ENCODE measurements at places on chromosomes 1 and 21. TPM values are rescaled to one million over a fixed set of nuclear protein-coding genes. Genes with fewer than 3 reads are reported as not detected.

DPT gene
- total RNA-seq, result not detected

SPRR1B gene
- not detected for total RNA-seq

GRCh38 chr1:243420946-243421685, 165.3 kb downstream of the SDCCAG8 start:
- peak overlapping the region; percentile 37 for H3K4me3 ChIP-seq
- H3K27ac ChIP-seq, result peak overlapping the region; percentile 59
- peaks cover 7% of the 10 kb centered on the region for H3K4me1 ChIP-seq
- H3K36me3 ChIP-seq, result no peaks in the 10 kb centered on the region
- DNase-seq, result no peak
- H3K27me3 ChIP-seq, result no peaks in the 10 kb centered on the region

- H3K4me3 ChIP-seq, result no peak overlapping the region
- no peaks in the 10 kb centered on the region for H3K4me1 ChIP-seq
- H3K27ac ChIP-seq, result no peak overlapping the region
- no peak for DNase-seq
These were observed 163.4 kb upstream of the SGIP1 start for GRCh38 chr1:66370462-66370971.

GRCh38 chr1:17665950-17666720, 89.0 kb upstream of the ACTL8 start:
- no peak overlapping the region for H3K4me3 ChIP-seq
- H3K27ac ChIP-seq, result no peak overlapping the region

- no peaks in the 10 kb centered on the region for H3K4me1 ChIP-seq
- H3K4me3 ChIP-seq, result no peak overlapping the region
- no peaks in the 10 kb centered on the region for H3K27me3 ChIP-seq
- no peak overlapping the region for H3K27ac ChIP-seq
These were observed 1424.2 kb downstream of the MRPL39 start for GRCh38 chr21:24183077-24183476.

GRCh38 chr1:42144711-42145388, 8.4 kb upstream of the GUCA2B start:
- H3K36me3 ChIP-seq, result no peaks in the 10 kb centered on the region
- H3K4me3 ChIP-seq, result no peak overlapping the region
- no peak overlapping the region for H3K27ac ChIP-seq

DNA sequence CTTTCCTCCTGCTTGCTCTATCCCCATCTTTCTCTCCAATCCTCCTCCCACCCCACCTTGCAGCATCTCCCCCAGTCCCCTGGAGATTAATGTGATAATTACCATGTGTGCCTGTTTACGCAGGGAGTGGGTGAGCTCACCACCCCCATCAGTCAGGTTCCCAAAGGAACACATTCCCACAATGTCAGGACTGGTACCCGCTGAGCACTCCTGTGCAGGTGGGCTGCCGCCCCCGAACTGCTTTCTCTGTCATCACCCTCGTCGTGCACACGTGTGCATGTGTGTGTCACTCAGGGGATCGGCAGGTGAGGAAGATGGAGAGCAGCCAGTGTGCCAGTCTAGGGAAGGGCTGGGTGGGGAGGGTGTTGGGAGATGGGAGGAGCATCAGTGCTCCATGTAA, 163.4 kb downstream of the CACNA1E start:
- H3K36me3 ChIP-seq, result no peaks in the 10 kb centered on the region
- no peak overlapping the region for H3K27ac ChIP-seq
- H3K27me3 ChIP-seq, result no peaks in the 10 kb centered on the region

GRCh38 chr1:60865166-60865565, 217.2 kb upstream of the NFIA start:
- DNase-seq, result no peak
- H3K27me3 ChIP-seq, result peaks cover 34% of the 10 kb centered on the region
- H3K36me3 ChIP-seq, result no peaks in the 10 kb centered on the region
- H3K4me3 ChIP-seq, result no peak overlapping the region
- H3K27ac ChIP-seq, result no peak overlapping the region

DNA sequence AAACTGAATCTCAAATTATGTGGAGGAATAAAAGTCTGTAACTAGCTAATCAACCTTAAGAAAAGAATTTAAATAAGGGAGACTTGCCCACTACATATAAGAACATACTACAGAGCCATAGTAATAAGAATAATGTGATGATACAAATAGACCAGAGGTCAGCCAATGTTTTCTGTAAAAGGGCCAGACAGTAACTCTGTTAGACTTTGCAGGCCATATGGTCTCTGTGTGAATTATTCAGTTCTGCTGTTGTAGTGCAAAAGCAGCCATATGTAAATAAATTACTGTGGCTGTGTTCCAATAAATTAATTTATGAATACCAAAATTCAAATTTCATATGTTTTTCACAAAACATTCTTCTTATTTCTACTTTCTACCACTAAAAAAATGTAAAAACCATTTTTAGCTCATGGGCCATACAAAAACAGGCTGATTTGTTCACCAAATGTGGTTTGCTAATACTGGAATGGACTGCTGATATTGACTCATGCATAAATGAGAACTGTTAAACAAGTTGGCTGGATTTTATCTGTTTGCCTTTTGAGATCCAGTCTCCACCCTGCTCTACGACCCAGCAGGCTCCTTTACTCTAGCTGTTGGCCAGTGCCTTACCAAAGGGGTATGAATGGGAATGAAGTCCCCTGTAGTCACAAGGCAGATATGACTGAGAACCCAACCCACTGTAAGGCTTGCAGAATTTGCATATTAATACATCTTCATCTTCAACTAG, 98.2 kb upstream of the ZNHIT6 start:
- DNase-seq, result no peak
- H3K27me3 ChIP-seq, result no peaks in the 10 kb centered on the region
- H3K27ac ChIP-seq, result no peak overlapping the region

- peak overlapping the region; percentile 61 for H3K4me3 ChIP-seq
- peak overlapping the region; percentile 68 for H3K27ac ChIP-seq
- no peaks in the 10 kb centered on the region for H3K27me3 ChIP-seq
- H3K4me1 ChIP-seq, result peaks cover 17% of the 10 kb centered on the region
These were observed 7.9 kb downstream of the KYAT3 start for GRCh38 chr1:88984569-88984968.

DNA sequence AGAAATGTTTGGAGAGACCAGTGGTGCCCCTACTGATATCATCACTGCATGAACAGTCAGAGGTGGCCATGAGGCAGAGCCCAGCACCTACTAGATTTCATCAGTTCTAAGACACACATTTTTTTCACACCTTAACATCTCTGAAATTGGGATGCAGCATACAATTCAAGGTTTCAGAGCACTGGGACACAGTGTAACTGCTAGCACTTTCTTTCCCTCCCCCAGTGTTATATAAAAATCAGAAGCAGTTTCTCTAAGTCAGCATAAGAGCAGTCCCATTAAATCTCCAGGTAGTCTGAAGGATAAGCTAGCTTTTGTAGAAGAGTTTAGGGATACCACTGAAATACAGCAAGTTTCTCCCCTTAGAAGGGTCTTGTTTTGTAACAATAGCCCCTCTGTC, 10.0 kb upstream of the ANGPTL7 start:
- no peak overlapping the region for H3K4me3 ChIP-seq
- no peaks in the 10 kb centered on the region for H3K27me3 ChIP-seq
- peak overlapping the region; percentile 91 for H3K27ac ChIP-seq
- no peaks in the 10 kb centered on the region for H3K36me3 ChIP-seq

GRCh38 chr1:78650114-78650660, 556 bp downstream of the IFI44 start:
- H3K27me3 ChIP-seq, result no peaks in the 10 kb centered on the region
- H3K36me3 ChIP-seq, result no peaks in the 10 kb centered on the region
- no peak for DNase-seq
- no peak overlapping the region for H3K4me3 ChIP-seq

GRCh38 chr21:17610911-17611310, 1.8 kb downstream of the BTG3 start:
- peak overlapping the region; percentile 79 for H3K27ac ChIP-seq
- DNase-seq, result no peak
- no peaks in the 10 kb centered on the region for H3K27me3 ChIP-seq
- no peaks in the 10 kb centered on the region for H3K4me1 ChIP-seq
- H3K4me3 ChIP-seq, result peak overlapping the region; percentile 90

DNA sequence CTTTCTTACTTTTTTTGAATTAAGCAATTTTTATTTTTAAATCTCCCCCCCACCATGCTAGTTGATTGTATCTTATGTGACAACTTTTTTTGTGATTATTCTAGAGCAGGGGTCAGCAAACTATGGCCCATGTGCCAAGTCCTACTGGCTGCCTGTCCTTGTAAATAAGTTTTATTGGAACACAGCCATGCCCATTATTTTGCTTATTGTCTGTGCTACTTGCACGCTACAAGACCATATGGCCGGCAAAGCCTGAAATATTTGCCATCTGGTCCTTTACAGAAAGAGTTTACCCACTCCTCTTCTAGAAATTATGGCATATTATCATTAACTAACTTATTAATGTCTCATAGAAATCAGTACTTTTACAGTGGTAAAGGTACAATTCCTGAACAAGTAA, 51.7 kb downstream of the AK5 start:
- no peak for DNase-seq
- H3K27ac ChIP-seq, result no peak overlapping the region
- no peaks in the 10 kb centered on the region for H3K27me3 ChIP-seq
- no peaks in the 10 kb centered on the region for H3K4me1 ChIP-seq
- no peak overlapping the region for H3K4me3 ChIP-seq

DNA sequence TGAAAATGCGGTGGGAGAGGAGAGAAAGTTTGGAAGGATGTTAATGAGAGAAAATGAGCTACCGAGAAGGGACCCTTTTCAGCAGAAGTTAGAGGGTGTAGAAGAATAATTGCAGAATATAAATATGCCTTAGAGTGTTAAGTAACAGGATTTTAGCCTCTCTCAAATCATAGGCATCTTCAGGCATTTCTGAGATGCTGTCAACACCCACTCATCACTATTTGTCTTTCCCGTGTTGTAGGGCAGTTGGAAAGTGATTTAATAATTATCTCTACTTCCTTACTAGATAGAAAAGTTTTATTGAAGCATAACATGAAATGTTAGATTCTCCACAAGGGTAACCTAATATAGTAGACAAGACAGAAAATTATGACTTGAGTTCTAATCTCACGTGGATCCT, 96.4 kb upstream of the RGS4 start:
- DNase-seq, result no peak
- H3K4me3 ChIP-seq, result no peak overlapping the region
- no peak overlapping the region for H3K27ac ChIP-seq
- no peaks in the 10 kb centered on the region for H3K27me3 ChIP-seq

- H3K36me3 ChIP-seq, result no peaks in the 10 kb centered on the region
- H3K4me1 ChIP-seq, result no peaks in the 10 kb centered on the region
- no peak for DNase-seq
These were observed 62.7 kb downstream of the AGPAT3 start for GRCh38 chr21:43927591-43928221.

DNA sequence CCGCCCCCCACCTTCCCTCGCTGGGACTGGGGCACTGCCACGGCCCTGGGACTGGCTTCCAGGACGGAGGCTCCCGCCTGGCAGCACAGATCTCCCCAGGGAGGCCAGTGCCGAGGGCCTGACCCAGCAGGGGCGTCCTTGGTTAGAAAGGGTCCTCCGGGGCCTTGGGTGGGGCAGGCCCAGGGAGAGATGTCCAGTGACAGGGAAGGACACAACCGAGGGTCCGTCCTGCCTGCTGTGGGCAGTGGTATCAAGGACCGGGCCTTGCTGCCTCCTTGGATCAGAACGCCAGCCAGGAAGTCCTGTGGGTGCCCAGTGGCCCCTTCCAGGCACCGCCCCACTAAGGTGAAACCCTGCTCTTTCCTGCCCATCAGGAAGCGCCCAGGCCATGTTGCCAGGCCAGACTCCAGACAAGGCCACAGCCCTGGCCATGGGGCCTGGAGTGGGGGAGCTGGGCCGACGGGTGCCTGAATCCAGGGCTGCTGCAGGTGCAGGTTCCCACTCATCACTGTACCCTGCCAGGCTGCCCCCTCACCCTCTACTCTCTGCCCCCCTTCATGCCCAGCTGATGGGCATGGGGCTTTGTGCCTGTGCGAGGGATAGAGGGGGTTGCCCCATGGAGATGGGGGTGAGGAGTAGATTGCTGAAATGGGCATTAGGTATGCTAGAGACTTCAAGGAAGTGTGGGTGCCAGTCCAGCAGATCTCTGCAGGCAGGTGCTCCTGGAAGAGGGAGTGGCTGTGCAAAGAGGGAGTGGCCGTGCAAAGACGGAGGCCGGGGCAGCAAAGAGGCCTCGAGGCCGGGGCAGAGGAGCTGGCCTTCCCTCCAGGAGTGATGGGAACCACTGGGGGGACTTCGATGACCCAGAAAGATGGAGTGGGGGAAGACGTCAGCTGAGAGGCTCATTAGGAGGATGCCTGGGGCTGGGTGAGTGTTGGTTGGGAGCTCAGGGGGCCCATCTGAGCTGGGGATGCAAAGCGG, 2.2 kb upstream of the PRKCZ start:
- peaks cover 9% of the 10 kb centered on the region for H3K4me1 ChIP-seq
- no peaks in the 10 kb centered on the region for H3K36me3 ChIP-seq
- H3K27ac ChIP-seq, result no peak overlapping the region
- H3K27me3 ChIP-seq, result no peaks in the 10 kb centered on the region
- no peak for DNase-seq

DNA sequence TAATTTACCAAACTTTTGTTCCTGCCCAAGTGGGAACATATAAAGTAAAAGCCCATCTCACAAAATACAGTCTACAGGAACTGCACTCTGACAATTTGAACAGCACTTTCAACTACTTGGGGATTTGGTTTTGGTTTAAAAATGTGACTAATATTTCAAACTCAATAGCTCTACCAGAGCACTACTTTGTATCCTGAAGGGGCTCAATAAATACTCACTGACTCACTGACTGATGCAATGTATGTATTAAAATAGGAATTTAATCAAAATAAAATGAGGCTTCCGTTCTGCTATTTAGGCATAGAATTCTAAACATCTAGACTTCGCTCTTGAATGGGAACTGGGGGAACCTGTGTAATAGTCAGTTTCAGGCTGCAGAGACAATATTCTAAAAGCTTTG, 21.9 kb downstream of the EFCAB14 start:
- no peaks in the 10 kb centered on the region for H3K27me3 ChIP-seq
- H3K4me1 ChIP-seq, result no peaks in the 10 kb centered on the region
- DNase-seq, result no peak
- peaks cover 15% of the 10 kb centered on the region for H3K36me3 ChIP-seq

DNA sequence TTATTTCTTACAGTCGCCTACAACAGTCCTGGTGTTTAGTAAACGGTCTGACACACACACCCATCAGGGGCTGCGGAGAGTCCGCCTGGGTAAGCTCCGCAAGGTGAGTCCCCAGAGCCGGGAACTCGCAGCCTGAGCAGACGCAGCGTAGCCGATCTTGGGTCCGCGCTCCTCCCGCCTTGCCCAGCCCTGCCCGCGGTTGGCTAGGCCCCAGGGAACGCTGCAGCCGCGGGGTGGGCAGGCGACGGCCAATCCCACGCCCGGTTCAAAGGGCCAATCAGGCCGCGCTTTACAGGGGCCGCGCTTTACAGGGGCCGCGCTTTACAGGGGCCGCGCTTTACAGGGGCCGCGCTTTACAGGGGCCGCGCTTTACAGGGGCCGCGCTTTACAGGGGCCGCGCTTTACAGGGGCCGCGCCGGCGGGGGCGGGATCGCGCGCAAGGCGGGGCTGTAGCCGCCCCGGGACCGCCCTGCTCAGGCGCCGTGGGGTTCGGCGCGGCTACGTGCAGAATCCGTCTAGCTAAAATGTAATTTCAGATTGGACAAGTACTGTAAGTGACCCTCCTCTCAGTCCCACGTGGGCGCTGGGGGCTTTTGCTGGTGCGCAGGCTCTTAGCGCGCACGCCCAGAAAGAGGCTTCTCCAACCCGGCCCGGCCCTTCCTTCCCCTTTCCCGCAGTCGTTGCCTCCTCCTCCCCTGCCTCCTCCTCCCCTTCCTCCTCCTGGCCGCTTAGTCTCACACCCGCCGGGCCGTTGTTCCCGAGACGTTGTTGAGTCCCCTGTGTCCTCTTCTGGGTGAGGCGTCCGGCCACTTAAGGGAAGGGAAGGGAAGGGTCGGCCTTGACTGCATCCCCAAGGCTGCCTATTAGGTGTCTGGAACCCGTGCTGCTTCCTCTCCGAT, at the start of gene FGGY:
Gene FGGY, plus strand, starts transcription at position 737 of the 899 bp plus-strand sequence. CDS start 24,456 bp downstream, outside the sequence.
- peak within 1 kb of the TSS; percentile 97 for H3K4me3 ChIP-seq
- peaks cover 16% of the 10 kb centered on the region for H3K4me1 ChIP-seq
- peak; percentile 89 for DNase-seq
- peak within 1 kb of the TSS; percentile 100 for H3K27ac ChIP-seq
- no peaks in the 10 kb centered on the region for H3K27me3 ChIP-seq
- H3K36me3 ChIP-seq, result no peaks in the 10 kb centered on the region

Data from Panc1 (cell line).